Pancreas (tissue), 10 donors: ENCODE measurements at places on chromosomes 6 and 20.

DNA sequence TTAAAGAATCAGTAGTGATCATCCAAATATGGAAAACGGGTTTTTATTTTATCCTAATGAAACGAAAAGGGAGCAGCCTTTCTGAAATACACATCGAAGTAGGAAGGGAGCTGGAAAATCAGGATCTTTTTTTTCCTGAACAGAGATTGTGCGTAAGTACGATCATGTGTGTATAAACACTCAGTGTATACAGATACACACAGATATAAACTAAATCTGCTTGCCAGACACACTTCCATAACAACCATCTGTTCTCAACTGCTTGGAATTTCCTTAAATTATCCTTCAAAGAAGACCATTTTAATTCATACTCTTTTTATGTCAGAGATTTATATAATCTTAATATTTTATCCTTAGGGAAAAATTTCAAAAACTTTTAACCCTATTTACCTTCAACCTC is 110.7 kb downstream of the CHD6 start:
- no peak overlapping the region for H3K4me3 ChIP-seq
- no peaks in the 10 kb centered on the region for H3K27me3 ChIP-seq
- no peak for DNase-seq
- no peaks in the 10 kb centered on the region for H3K36me3 ChIP-seq
- H3K4me1 ChIP-seq, result peaks cover 33% of the 10 kb centered on the region

DNA sequence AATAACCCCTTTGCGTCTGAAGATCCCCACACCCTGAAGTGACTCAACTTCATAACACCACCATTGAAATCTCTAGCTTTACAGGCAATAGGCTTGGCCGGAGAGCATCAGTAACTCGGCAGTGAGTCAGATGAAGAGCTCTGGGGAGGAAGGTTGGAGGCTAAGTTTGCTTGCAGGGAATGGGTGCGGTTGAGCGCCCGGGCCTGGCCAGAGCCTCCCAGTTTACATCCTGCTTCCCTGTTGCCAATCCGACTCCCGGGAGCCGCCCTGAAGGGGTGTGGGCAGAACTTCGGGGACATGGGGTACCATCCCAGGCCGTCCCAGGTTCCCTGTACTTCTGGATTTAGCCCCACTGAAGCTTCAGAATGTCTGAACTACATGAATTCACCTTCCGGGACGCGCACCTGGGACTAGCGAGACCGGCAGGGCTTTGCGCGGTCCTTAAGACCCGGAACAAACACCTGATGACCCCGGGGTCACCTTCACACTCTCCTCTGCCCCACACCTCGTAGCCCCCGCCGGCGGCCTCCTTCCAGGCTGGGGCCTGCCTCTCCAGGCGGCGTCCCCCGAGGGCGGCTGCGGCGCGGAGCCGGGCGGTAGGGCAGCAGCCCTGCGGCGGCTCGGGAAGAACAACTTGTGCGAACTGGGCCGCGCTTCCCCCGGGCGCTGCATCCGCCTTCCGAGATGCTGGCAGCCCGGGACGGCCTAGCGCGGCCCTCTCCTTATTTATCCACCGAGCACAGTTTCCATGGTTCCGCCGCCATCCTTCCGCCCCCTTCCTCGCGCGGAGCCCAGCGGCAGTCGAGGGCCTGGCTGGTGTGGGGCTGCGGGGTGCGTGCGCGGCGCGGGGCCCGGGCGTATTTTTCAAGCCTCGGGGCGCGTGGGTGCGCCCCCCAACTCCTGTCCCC is 56.6 kb upstream of the RREB1 start:
- H3K4me3 ChIP-seq, result peak overlapping the region; percentile 64
- peaks cover 8% of the 10 kb centered on the region for H3K4me1 ChIP-seq
- H3K27me3 ChIP-seq, result no peaks in the 10 kb centered on the region
- no peaks in the 10 kb centered on the region for H3K36me3 ChIP-seq
- DNase-seq, result peak; percentile 77

DNA sequence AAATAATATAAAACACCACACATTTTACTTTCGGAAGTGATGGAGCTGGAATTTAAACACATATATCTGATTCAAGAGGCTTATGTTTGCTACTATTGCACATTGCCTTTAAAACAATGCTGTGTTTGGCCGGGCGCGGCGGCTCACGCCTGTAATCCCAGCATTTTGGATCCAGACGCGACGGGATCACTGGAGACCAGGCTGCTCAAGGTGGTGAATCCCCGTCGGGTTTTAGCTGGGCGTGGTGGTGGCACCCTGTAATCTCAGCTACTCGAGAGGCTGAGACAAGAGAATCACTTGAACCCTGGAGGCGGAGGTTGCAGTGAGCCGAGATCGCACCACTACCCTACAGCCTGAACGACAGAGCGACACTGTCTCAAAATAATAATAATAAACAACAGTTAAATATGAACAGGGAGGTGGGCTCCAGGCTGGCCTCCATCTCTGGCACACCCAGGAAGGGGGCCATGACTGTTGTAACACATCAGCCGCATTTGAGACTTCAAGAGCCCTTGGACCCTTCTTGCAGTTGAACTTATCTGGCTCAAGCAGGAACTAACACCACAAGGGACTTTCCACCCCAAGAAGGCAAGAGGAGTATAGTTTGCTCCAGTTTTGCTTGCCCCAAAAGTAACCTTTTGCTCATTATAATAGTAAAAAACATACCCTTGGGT is 127.1 kb upstream of the ZNF184 start:
- DNase-seq, result no peak
- peaks cover 8% of the 10 kb centered on the region for H3K27me3 ChIP-seq
- no peaks in the 10 kb centered on the region for H3K36me3 ChIP-seq

DNA sequence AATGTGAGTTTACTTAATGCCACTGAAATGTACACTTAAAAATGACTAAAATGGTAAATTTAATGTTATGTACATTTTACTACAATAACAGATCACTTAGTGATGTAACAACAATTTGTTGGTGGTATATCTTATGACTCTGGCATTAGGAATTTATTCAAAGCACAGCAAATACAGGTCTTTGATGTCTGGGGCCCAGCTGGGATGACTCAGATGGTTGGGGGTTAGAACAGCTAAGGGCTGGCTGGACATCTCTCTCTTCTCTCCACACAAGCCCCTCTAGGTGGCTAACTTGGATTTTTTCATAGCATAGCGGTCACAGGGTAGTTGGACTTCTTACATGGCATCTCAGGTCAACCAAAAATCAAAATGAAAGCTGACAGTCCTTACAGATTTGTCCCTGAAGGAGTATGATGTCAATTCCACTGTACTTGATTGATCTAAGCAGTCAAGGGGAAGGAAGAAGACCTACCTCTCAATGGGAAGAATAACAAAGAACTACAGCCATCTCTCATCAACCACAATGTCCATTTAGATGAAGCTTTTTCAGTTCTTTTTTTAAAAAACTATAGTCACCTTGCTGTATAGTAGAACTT is 37.5 kb upstream of the LCA5 start:
- no peak overlapping the region for H3K4me3 ChIP-seq
- DNase-seq, result no peak
- H3K36me3 ChIP-seq, result no peaks in the 10 kb centered on the region
- H3K27ac ChIP-seq, result no peak overlapping the region

- H3K4me1 ChIP-seq, result peaks cover 16% of the 10 kb centered on the region
- no peak overlapping the region for H3K4me3 ChIP-seq
- no peaks in the 10 kb centered on the region for H3K27me3 ChIP-seq
- DNase-seq, result no peak
These were observed 71.0 kb downstream of the FUT9 start for GRCh38 chr6:96086745-96087144.

DNA sequence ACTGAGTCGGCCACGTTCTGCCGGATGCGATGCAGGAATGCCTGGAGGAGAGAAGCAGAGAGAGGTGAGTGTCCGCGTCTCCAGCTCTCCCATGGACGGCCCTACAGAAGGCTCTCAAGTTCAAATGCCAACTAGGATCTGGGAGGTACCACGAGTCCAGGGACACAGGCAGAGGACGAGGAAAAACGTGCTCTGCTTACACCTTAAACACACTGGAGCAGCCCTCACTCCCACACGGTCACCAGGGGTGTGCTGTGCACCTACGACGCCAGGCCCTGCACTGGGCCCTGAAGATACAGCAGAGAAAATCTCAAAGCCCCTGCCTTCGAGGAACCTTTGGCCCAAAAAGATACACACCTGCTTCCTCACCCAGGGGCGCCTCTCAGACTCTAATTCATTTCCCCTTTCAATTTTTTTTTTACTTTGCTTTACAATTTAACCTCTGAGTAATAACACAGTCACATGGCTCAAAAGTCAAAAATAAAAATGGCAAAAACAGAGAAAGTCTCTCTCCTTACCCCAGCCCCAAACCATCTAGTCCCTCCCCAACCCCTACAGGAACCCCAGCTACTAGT is 79.9 kb downstream of the PREX1 start:
- no peak overlapping the region for H3K27ac ChIP-seq
- no peaks in the 10 kb centered on the region for H3K4me1 ChIP-seq
- H3K27me3 ChIP-seq, result no peaks in the 10 kb centered on the region
- DNase-seq, result no peak
- no peak overlapping the region for H3K4me3 ChIP-seq

DNA sequence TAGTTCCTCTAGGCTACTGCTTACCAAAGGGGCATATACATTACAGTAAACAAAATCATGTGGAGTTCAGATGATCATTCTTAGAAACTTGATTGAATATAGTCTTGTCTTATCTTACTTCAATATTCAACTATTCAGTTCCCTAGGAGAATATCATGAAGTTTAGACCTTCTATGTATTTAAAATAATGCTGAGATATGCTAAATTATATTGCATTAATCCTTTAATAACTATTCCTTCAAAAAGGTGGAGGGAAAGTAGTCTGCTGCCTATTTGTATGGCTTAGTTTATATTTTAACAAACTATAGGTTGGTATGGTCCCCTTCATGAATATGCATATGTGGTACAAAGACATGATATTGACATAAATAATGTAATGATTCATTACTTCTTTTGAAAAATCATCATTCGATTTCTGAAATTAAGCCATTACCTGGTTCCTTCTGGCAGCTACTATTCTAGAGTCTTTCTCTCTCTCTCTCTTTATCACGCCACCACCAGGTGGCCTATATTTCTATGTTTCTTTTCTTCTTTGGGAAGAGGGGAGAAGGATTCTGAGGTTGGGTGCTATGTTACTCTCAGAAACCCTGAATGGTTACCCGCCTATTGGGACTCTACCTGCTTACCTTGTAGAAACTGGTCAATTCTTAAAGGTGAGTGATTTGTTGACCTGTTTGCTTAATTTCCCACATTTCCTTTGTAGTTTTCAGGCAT is 855.8 kb downstream of the HACE1 start:
- no peaks in the 10 kb centered on the region for H3K27me3 ChIP-seq
- DNase-seq, result no peak
- no peaks in the 10 kb centered on the region for H3K4me1 ChIP-seq
- no peak overlapping the region for H3K27ac ChIP-seq

- H3K27me3 ChIP-seq, result no peaks in the 10 kb centered on the region
- H3K4me1 ChIP-seq, result no peaks in the 10 kb centered on the region
- no peak overlapping the region for H3K4me3 ChIP-seq
These were observed 25.9 kb downstream of the TBC1D20 start for GRCh38 chr20:436476-436875.

- H3K36me3 ChIP-seq, result no peaks in the 10 kb centered on the region
- no peaks in the 10 kb centered on the region for H3K27me3 ChIP-seq
- no peak overlapping the region for H3K27ac ChIP-seq
- H3K4me3 ChIP-seq, result no peak overlapping the region
These were observed 107.4 kb downstream of the SCML4 start for GRCh38 chr6:107716688-107717089.

DNA sequence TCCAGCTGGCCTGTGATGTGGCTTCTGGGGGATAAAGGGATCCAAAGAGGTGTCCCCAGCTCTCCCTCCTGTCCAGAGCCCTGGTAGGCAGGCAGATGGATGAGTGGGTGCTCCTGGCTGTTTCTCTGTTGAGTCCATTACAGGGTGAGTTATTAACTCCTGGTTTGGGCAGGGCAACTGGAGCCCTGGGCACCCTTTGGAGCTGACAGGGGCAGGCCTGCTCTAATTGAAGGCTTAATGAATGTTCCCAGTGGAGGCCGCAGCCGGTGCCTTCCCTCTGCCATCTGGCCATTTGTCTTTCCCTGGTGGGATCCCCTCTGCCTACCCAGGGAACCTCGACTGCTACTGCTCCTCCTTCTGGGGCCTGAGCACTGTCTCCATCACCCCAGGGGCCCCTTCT is 44.7 kb upstream of the MLN start:
- no peaks in the 10 kb centered on the region for H3K27me3 ChIP-seq
- no peaks in the 10 kb centered on the region for H3K36me3 ChIP-seq
- no peak overlapping the region for H3K4me3 ChIP-seq
- H3K4me1 ChIP-seq, result no peaks in the 10 kb centered on the region
- no peak overlapping the region for H3K27ac ChIP-seq

GRCh38 chr6:89706121-89706520 is 67.6 kb upstream of the LYRM2 start:
- no peak overlapping the region for H3K4me3 ChIP-seq
- no peak overlapping the region for H3K27ac ChIP-seq

GRCh38 chr6:91196729-91197128 is 609.9 kb upstream of the MAP3K7 start:
- no peak for DNase-seq
- no peak overlapping the region for H3K4me3 ChIP-seq
- no peaks in the 10 kb centered on the region for H3K36me3 ChIP-seq
- H3K4me1 ChIP-seq, result no peaks in the 10 kb centered on the region
- H3K27ac ChIP-seq, result no peak overlapping the region
- no peaks in the 10 kb centered on the region for H3K27me3 ChIP-seq

DNA sequence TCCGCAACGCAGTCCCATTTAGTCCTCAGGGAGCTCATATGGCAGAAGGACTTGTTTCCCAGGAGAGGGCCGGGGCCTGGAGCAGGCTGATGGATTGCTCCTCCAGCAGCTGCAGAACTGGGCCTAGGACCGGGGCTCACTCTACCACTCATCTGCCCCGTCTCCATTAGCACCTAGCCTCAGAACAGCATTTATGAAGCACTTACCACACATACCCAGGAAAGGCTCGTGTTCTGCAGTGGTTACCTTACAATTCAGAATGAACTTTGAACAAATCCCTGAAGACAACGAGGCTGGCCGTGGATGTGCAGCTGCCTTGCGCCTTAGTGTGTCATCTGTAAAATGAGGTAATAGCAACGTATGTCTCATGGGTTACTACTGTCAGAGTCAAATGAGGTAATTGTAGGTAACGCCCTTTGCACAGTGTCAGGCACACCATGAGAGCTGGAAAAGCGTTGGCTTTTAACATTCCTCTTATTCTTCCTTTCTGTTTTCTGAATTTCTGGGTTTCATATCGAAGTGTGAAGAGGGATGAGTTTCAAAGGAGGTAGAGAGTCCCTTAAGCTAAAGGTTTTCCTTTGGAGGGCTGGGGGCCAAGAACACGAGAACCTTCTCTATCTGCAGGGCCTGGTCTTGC is 46.3 kb upstream of the CD93 start:
- no peak overlapping the region for H3K4me3 ChIP-seq
- no peaks in the 10 kb centered on the region for H3K4me1 ChIP-seq
- DNase-seq, result no peak
- no peaks in the 10 kb centered on the region for H3K36me3 ChIP-seq
- H3K27me3 ChIP-seq, result no peaks in the 10 kb centered on the region
- no peak overlapping the region for H3K27ac ChIP-seq

- no peak overlapping the region for H3K4me3 ChIP-seq
- no peak for DNase-seq
These were observed 9.3 kb downstream of the RIPOR3 start for GRCh38 chr20:50682065-50682464.

DNA sequence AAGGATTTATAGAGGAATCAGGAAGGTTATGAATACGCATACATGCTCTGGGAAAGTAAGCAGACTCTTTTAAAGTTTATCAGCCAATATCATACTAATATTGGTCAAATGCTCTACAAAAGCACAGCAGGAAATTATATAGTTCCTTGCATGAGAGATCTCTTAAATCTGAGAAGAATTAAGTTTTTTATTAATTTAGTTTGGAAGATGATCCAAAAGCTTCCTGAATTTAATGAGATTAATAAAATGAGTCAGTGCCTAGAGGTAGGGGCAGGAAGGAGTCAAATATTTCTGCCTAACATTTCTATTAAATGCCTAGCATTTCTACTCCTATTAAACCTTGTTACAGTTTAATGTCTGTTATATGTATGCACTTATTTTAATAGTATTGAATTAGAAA is 1608.2 kb downstream of the GRIK2 start:
- H3K36me3 ChIP-seq, result no peaks in the 10 kb centered on the region
- no peak overlapping the region for H3K27ac ChIP-seq
